ENCODE measurements at places on chromosomes 1 and 21.

GRCh38 chr1:99869304-99869703 lies 19.1 kb downstream of the AGL start:
- no peak overlapping the region for H3K27ac ChIP-seq
- H3K36me3 ChIP-seq: peaks cover 3% of the 10 kb centered on the region
- H3K27me3 ChIP-seq: no peaks in the 10 kb centered on the region
- no peaks in the 10 kb centered on the region for H3K4me1 ChIP-seq
- no peak for DNase-seq

DNA sequence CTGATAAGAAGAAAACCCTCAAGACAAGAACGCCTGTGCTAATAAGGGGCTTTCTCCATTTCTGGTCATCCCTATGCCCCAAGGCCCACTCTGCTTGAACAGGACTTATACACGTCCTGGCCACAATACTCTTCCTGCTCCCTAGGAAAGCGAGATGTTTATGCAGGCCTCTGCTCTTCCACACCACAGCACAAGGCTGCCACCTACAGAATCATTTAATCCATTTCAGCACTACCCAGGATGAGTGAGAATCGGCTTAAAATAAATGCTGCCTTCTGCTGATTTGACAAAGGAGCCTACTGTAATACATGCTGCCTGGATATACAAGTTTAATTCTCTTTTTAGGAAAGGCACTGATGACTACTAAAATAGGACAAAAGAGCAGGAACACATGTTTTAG lies 29.4 kb downstream of the FRRS1 start:
- no peaks in the 10 kb centered on the region for H3K4me1 ChIP-seq
- H3K36me3 ChIP-seq: peaks cover 2% of the 10 kb centered on the region
- H3K4me3 ChIP-seq: no peak overlapping the region
- no peak overlapping the region for H3K27ac ChIP-seq
- H3K27me3 ChIP-seq: no peaks in the 10 kb centered on the region
- DNase-seq: no peak

DNA sequence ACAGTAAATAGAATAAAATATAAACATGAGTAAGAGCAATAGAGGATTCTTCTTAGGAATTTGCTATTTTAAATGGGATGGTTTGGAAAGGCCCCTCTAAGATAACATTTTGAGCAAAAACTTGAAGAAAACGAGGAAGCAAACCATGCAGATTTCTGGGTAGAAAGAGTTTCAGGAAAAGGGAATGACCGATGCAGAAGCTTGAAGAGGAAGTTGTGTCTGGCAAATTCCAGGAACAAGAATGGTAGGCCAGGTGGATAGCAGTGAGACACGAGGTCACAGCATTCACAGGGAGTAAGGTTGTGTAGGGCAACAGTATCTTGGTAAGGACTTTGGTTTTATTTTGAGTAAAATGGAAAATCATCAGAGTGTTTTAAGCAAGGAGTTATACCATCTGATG lies 108.9 kb downstream of the PEX14 start:
- peaks cover 9% of the 10 kb centered on the region for H3K4me1 ChIP-seq
- no peak overlapping the region for H3K4me3 ChIP-seq
- H3K27me3 ChIP-seq: no peaks in the 10 kb centered on the region
- H3K27ac ChIP-seq: no peak overlapping the region
- no peak for DNase-seq

DNA sequence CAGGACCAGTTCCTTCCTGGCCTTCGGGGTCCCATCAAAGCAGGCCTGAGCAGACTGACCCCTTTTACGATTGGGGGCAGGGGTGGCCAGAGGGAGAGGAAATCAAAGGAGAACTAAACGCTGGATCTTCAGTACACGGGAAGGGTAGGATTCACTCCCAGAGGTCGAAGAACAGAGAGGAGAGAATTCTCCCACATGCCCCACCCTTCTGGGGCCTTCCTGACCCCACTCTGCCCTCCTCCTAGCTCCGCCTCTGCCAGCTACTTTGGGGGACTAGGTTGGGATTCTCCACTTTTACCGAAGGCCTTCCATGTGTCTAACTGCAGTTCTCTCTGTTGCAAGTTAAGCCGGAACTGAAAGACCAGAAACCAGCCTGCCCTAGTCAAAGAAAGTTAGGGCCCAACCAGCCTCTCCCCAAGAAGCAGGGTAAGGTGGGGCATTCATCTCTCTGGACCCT lies 654 bp upstream of the ARHGEF2 start:
- peaks cover 68% of the 10 kb centered on the region for H3K4me1 ChIP-seq
- peak overlapping the region; percentile 100 for H3K27ac ChIP-seq
- no peaks in the 10 kb centered on the region for H3K27me3 ChIP-seq
- peaks cover 42% of the 10 kb centered on the region for H3K36me3 ChIP-seq
- peak; percentile 31 for DNase-seq
- peak overlapping the region; percentile 99 for H3K4me3 ChIP-seq

DNA sequence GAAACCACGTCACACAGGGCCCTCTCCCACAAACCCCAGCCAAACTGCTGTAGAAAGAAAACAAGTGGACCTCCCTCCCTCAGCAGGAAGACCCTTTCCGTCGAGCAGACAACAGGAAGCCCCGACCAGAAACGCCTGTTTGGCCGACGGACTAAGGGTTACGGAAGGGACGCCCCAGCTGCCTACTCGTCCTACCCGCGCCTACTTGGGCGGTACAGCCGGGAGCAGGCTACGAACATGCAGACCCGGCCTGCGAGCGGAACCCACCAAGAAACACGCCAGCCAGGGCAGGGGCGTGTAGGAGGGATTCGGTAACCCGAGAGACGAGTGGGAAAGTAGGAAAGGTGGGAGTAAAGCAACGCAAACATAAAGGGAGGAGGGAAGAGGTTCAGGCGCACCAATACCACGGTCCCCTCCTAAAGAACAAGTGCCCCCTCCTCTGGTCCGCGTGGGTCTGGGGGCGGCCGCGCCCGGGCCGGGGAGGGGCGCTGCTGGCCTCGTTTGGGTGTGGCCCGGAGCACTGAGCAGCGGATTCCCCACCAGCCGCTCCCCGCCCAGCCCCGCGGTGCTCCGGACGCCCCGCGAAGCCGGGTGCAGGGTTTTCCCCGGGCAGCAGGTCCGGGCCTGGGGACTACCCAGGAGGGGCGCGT lies 450 bp downstream of the S100A10 start:
- no peaks in the 10 kb centered on the region for H3K27me3 ChIP-seq
- DNase-seq: no peak
- H3K27ac ChIP-seq: peak overlapping the region; percentile 96
- H3K36me3 ChIP-seq: no peaks in the 10 kb centered on the region

- H3K27ac ChIP-seq: no peak overlapping the region
- no peaks in the 10 kb centered on the region for H3K27me3 ChIP-seq
- no peak for DNase-seq
- no peaks in the 10 kb centered on the region for H3K4me1 ChIP-seq
Observed at GRCh38 chr1:98277118-98277517, 356.3 kb upstream of the DPYD start.

GRCh38 chr1:226629896-226630550 lies 81.5 kb downstream of the STUM start:
- H3K27ac ChIP-seq: peak overlapping the region; percentile 81
- H3K27me3 ChIP-seq: no peaks in the 10 kb centered on the region
- DNase-seq: no peak
- peaks cover 82% of the 10 kb centered on the region for H3K36me3 ChIP-seq
- H3K4me1 ChIP-seq: peaks cover 91% of the 10 kb centered on the region

DNA sequence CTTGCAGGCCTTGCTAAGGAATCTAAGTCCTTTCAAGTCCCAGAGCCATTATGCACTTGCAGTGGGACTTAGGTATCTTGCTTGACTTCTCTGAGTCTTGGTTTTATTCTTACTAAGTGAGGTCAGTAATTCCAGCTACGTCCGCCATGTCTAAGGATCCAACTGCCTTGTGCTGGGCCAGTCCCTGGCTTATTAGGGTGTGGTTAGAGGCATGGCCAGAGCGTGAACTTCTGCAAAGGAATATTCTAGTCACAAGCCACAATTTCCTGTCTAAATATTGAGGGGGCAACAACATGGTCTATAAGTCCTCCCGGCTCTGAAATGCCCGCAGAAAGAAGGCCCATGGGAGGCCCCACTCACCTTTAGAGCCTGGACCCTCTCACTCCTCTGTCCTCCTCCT lies 82.9 kb downstream of the TMEM53 start:
- H3K36me3 ChIP-seq: no peaks in the 10 kb centered on the region
- no peak overlapping the region for H3K27ac ChIP-seq
- H3K4me3 ChIP-seq: no peak overlapping the region
- DNase-seq: no peak

- H3K27me3 ChIP-seq: no peaks in the 10 kb centered on the region
- DNase-seq: no peak
- no peak overlapping the region for H3K27ac ChIP-seq
- H3K36me3 ChIP-seq: no peaks in the 10 kb centered on the region
Observed at GRCh38 chr1:185439727-185440415, 122.8 kb upstream of the IVNS1ABP start.

DNA sequence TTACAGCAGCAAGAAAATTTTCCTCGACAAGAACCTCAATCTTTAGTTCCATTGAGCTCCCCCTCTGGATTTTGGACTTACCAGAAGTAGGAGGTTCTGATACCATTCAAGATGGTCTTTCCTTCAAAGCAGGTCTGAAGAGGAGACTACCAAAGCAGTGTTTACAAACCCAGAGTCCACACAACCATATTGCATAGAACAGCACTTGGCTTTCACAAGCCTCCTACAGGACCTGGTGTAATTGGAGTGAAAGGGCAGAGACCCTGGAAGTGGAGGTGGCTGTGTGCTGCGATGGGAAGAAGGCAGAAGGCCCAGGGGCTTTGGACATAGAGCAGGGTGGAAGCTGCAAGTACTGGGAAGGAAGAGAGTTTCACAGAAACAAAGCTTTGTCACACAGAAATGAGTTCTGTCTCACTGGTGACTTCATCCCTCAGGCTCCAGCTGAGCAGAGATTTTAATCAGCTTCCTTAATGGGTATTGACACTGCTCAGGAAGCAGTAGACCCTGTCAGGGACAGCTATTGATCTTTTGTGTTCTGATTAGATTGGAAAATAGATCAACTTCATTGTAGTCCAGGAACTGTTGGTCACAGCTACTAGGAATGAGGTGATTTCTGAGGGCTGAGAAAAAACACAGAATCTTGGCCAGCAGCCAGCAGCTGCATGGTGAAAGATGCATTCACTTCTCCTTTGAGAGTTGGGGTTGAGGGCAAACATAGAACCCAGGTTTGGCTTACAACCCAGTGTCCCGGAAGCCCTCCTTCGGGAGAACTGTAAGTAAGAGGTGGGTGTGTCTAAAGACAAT lies 124.0 kb downstream of the SYT2 start:
- no peak overlapping the region for H3K4me3 ChIP-seq
- H3K27me3 ChIP-seq: no peaks in the 10 kb centered on the region
- peaks cover 45% of the 10 kb centered on the region for H3K4me1 ChIP-seq
- peaks cover 10% of the 10 kb centered on the region for H3K36me3 ChIP-seq
- H3K27ac ChIP-seq: no peak overlapping the region
- DNase-seq: no peak

DNA sequence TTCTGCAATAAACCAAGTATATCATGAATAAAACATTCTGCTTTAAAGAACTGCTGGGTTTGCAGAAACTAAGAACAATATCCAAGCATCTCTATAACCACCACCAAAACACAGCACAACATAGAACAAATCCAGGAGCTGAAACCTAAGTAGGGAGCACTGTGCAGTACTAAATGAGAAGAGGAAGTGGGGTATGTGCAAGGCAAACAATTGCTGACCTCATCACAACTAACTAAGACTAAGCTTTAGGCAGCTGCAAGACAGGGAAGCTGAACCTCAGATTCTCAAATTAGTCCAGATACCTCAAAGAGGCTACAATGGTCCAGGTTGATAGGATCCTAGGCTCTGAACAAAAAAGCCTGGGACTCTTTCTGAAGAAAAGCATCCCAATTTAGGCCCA lies 172.6 kb downstream of the SLC44A5 start:
- H3K27me3 ChIP-seq: no peaks in the 10 kb centered on the region
- no peak overlapping the region for H3K27ac ChIP-seq
- H3K4me1 ChIP-seq: no peaks in the 10 kb centered on the region
- DNase-seq: no peak
- no peaks in the 10 kb centered on the region for H3K36me3 ChIP-seq
- no peak overlapping the region for H3K4me3 ChIP-seq

DNA sequence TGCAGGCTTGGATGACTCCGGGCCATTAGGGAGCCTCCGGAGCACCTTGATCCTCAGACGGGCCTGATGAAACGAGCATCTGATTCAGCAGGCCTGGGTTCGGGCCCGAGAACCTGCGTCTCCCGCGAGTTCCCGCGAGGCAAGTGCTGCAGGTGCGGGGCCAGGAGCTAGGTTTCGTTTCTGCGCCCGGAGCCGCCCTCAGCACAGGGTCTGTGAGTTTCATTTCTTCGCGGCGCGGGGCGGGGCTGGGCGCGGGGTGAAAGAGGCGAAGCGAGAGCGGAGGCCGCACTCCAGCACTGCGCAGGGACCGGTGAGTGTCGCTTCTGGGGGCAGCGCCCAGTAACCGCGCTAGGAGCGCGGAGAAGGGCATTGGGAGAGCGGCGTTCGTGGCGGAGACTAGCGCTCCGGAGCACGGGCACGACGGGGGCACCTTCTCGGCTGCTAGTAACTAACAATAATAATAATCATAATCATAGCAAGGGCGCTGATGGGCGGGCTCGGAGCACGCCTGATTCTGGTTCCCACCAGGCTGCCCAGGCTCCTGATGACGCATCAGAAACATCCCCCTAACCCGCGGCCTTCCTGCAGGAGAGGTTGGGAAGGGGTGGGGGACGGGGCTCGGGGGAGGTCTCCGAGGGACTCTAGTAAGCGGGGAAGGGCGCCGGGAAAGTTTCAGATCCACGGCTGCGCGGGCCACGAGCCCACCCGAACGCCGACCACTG lies at the start of gene MX1:
Gene MX1, plus strand, starts transcription at position 286 of the 722 bp plus-strand sequence. CDS start 5,832 bp downstream, outside the sequence.
- H3K36me3 ChIP-seq: peaks cover 8% of the 10 kb centered on the region
- H3K4me3 ChIP-seq: peak within 1 kb of the TSS; percentile 99
- peak; percentile 70 for DNase-seq

DNA sequence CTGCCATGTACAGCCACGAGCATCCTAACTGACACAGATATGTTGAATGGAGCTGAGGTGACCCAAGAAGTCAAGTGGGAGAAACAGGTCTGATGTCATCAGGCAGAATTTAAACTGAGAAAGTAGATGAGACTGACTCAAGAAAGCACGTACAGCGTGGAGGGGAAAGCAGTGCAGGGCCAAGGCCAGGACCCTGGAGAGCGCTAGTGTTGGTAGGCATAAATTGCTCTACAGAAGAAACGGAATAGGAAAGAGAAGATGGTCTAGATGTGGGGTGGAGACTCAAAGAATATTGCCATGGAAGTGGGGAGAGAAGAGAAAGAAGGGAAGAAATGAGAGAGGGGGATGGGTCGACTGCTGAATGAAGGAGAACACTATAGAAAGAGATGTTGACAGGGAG lies 45.3 kb upstream of the GJB5 start:
- no peak for DNase-seq
- no peak overlapping the region for H3K4me3 ChIP-seq
- H3K27me3 ChIP-seq: peaks cover 14% of the 10 kb centered on the region
- H3K27ac ChIP-seq: no peak overlapping the region

- H3K27ac ChIP-seq: peak overlapping the region; percentile 25
- peak; percentile 78 for DNase-seq
- peaks cover 49% of the 10 kb centered on the region for H3K27me3 ChIP-seq
Observed at GRCh38 chr1:9196129-9197040, 38.2 kb upstream of the H6PD start.

GRCh38 chr1:62389531-62389930 lies 47.3 kb upstream of the USP1 start:
- H3K36me3 ChIP-seq: no peaks in the 10 kb centered on the region
- H3K27me3 ChIP-seq: peaks cover 4% of the 10 kb centered on the region
- H3K4me1 ChIP-seq: no peaks in the 10 kb centered on the region
- DNase-seq: no peak
- no peak overlapping the region for H3K4me3 ChIP-seq
- no peak overlapping the region for H3K27ac ChIP-seq
